ENCODE measurements at places on chromosomes 11 and 22. TPM values are rescaled to one million over a fixed set of nuclear protein-coding genes. Genes with fewer than 3 reads are reported as not detected.

Gene DDX25
- total RNA-seq: not detected

Gene GUCY1A2
- not detected for total RNA-seq

Gene SCGB2A2
- not detected for total RNA-seq

Gene CHADL
- total RNA-seq: not detected

DNA sequence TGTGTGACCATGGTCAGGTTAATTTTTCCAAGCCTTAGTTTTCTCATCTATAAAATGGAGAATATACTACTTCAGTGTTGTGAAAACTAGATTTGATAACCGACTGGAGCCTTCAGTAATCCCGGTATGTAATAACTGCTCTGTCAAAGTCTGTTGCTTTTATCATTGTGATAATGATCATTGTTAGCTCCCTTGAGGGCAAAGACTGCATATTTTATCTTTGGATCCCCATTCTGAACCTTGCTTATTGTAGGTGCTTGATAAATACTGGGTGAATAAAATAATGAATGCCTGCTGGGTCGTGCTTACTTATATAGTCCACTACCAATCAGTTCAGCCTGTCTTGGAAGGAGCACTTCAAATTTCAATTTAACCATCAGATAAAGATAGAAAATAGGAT, 105.3 kb downstream of the ARFGAP2 start:
- no peak for DNase-seq

DNA sequence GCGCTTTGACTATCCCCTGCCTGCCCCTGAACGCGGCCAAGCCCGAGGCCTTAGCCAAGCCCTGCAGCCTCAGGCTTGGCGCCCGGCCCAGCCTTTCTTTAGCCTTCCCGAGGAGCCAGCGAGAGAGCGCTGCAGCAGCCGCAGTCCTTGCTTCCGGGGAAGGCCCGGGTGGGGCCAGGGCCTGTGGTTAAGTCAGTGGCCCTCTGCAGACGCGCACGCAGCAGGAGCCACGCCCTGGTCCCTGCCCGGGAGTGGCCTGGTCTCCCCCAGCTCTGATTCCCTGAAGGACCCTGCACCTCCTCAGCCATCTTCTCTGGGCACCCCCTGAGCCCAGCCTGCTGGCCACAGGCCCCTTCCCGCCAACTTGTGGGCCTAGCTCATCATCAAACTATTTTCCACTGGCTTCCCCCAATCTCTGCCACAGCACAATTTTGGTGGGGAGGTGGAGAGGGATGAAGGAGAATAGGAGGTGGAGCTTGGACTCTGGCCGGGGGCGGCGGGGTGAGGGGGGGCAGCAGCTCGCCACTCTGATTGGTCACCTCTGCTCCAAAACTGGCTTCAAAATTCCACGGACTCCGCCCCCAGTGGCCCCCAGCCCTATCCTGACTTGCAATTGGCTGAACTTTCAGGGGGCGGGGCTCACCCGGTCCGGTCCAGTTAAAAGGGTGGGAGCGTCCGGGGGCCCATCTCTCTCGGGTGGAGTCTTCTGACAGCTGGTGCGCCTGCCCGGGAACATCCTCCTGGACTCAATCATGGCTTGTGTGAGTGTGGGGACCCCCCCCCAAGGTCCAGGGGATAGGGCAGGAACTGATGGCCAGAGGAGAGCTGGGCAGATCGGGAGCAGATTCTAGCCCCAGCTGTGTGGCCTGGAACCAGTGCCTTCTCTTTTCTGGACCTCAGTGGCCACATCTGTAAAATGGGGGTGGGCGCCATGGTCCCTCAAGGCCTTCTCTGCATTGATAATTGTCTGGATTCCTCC, at the start of gene LGALS1:
LGALS1 (plus strand) TSS at position 686 of the 979 bp plus-strand sequence; CDS start at position 753, 67 bp downstream.
- DNase-seq: peak; percentile 99

DNA sequence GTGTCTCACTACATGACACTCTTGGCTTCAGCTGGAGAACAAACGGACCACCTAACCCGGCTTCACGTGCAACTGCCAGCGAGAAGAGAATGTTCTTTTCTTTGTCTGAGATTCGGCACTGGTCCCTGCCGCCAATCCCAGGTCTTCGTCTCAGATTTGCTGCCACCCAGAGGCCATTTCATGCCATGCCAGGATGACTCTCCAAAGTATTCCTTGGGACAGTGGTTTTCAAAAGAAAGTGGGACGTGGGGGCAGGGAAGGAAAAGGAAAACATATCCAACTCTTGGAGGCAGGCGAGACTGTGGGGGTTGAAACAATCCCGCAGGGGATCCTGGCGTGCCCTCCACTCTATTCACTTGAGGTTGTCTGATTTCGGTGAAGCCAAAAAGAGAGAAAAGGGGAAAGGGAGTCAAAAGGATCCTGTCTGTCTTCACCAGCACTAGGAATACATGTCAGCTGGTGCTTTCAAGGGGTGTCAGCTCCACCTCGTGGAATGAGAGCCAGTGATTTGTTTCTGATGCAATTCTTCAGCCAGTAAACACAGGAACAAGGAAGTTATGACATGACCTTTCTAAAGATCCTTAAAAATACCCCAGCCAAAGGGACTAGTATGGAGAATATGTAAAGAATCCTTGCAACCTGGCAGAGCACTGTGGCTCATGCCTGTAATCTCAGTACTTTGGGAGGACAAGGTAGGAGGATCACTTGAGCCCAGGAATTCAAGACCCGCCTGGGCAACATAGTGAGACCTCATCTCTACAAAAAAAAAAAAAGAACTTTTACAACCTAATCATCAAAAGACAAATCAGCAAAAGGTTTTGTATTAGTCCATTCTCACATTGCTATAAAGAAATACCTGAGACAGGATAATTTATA, 41.0 kb upstream of the APLNR start:
- DNase-seq: peak; percentile 70

- DNase-seq: no peak
These were observed 774 bp upstream of the E2F8 start for GRCh38 chr11:19241260-19242178.
